ENCODE measurements at places on chromosomes 7 and 10.

DNA sequence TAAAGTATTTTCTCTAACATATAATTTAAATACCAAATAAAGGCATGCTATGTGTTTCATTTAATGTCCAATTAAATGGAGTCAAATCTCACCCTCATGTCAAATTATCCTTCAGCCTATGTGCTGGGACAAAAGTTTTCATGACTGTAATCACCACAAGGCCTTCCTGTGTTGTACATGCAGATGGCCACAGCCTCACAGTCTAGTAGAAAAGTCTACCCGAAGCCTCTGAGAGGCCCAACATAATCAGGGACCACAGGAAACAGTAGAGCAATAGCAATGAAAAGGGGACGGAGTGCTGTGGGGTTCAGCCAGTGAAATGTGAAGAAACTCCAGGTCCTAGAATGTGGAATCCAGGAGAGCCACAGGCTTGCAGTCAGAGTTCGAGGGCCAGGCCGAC lies 140.2 kb upstream of the KLF6 start:
- no peak for DNase-seq

DNA sequence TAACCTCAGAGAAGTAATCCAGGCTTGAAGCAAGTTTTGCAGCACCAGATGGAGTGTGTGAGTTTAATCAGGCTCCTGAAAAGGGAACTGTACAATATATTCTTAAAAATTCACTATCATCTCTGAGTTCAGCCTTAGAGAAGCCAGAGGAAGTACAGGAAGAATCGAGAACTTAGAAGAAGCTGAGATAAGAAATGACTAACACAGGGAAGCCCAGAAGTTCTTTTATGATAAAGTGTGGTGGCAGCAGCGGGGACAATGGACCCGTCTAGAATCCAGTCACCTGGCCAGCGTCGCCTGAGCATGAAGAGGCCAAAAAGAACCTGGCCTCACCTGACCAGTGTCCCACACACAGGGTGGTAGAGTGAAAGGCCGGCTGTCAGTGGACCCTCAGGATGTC lies 161.0 kb downstream of the USP6NL start:
- DNase-seq = no peak

DNA sequence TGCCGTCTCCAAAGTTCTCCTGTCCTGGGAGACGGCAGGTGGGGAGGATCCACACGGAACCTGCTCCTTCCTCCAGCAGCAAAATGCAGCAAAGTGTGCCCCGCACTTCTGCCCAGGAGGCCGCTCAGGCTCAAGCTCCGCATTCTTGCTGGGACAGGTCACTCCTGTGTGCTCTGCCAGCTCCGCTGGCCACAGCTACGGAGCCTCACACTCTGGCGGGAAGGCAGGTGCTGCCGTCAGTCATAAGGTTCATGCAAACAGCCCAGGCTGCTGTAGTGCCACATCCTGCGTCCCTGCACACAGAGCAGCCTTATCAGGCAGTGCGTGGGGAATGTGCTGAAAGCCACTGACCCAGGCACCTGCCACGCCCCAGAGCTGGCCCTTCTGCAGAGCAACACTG lies 22.4 kb downstream of the ADGRA1 start:
- no peak for DNase-seq

DNA sequence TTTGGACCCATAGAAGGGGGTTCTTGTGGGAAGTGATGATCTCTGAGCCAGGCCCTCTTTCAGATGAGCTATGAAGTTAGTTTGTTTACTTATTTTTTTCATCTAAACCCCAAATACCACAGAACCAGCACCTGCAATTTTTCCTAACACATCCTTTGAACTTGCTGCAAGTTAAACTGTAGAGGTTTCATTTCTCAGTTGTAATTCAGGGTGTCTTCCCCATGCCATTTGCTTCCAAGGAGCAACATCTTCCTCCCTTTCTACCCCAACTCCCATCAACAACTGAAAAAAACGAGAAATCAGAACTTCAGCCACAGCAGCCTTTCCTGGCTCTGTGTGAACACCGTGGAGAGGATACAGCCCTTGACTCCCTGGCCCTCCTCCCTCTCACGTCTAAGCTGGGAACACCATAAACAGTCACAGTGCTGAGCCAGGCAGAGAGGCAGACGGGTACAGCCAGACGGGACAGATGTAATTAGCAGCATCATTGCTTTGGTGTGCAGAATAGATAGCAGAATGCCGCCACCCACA lies 63.6 kb downstream of the RGS10 start:
- no peak for DNase-seq

DNA sequence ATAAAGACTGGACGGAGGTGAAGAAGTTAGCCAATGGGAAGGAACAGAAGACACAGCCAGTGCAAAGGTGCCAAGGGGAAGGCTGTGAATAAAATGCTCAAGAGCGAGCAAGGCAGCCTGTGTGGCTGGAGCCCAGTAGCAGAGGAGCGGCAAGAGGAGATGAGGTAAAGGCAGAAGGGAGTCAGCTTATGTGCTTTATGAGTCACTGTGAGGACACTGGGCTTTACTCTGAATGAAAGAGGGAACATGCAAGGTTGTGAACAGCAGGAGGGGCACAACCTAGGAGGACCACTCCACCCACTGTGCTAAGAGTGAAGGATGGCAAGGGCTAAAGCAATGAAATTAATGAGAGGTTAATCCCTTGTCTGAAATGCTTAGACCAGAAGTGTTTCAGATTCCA lies 129.0 kb upstream of the ODAD2 start:
- DNase-seq = no peak

GRCh38 chr7:92766461-92767003 lies 69.8 kb downstream of the CDK6 start:
- no peak for DNase-seq

GRCh38 chr7:128876586-128876977 lies 13.9 kb downstream of the ATP6V1F start:
- no peak for DNase-seq

GRCh38 chr10:16819026-16819425 lies 1.8 kb upstream of the RSU1 start:
- no peak for DNase-seq

DNA sequence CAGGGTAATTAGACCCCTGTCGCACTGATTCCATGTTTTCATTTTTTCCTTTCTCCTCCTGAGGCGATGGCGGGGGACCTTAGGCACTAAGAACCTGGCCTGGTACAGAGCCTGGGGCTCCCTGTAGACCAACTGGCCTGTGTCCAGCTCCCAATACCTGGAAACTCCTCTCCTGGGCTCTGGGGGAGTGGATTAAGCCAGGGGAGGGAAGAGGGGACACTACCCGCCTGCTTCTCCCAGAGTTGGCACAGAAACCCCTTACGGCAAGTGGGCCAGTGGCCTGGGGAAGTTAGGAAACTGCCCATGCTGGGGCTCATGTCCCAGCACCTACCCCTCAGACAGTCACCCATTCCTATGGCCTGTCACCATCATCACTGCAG lies 121.6 kb downstream of the GRID1 start:
- DNase-seq = no peak

DNA sequence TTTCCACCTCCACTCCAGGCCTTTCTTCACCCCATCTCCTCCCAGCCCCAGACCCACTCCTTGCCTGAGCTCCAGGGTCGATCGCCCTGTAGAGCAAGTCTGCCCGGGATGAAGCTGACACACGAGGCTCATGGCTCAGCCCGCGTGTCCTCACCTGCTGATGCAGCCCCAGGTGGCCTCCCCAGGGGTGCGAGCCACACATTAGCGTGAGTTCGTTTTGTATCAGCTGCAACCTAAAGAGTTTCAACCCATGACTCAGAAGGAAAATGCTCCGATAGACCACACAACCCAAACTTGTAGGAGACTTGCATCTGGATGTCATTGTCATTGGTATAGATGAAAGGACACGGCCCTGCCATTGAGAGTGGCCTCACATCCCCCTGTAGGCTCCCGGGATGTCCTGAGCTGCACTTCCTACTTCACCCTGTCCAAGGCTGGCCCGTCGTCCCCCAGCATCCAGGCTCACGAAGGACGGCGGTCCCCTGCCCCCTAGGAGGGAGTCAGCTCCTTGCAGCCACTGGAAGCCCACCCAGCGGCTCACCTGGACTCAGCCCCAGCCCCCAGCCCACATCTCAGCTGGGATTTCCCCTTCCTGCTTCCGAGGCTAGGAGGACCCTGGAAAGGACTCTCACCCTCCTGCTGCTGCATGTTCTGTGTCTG lies 97.7 kb downstream of the HTR5A start:
- no peak for DNase-seq

- no peak for DNase-seq
Observed at GRCh38 chr10:130747356-130747755, 564.2 kb downstream of the TCERG1L start.

GRCh38 chr10:74047871-74048270 lies 50.0 kb downstream of the VCL start:
- DNase-seq = no peak
